ENCODE measurements at places on chromosomes 2 and 18.
A peak's percentile ranks its signal among the peaks of the same experiment; 100 is the strongest.

DNA sequence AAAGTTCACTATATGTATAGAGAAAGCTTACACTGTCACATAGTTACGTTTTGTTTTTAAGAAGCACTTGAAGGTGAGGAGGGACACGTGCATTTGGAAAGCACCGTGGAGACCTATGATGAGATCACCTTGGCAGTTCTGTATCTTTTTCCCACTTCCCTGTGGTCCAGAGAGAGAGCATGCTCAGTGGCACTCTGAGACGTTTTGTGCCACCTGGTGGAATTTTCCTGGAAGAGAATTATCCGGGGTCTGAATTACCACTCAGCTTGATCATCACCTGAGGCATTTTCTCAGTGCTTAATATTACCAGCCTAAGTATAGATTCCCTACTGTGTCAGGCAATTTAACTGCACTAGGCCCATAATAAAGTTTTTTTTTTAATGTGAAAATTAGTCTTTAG, 469.4 kb upstream of the SMIM21 start:
- no peak for DNase-seq

GRCh38 chr18:7117390-7118355, at the start of gene LAMA1:
LAMA1 (minus strand) TSS chr18:7117797; CDS start chr18:7117720, 77 bp downstream.
- DNase-seq = peak; percentile 43

- no peak for DNase-seq
Observed at GRCh38 chr2:200622106-200622505, 36.3 kb downstream of the AOX1 start.

DNA sequence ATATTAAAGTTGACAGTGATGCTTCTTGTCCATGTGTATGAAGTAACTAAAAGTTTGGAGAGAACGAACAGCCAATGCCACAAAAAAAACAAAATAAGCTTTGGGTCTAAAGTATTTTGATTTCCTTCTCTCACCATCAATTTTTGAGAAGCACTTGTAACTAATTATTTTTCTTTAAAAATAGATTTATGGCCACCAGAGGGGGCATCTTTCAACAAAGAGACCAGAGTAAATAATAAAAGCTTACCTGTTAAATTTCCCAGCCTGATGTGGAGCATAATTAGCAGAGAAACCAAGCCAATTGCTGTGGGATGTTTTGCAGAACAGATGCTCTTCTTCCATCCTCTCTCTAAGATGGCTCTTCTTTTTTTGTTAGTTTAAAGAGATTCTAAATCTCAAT, 29.0 kb downstream of the LINC00305 start:
- no peak for DNase-seq

- no peak for DNase-seq
Observed at GRCh38 chr18:61731693-61732376, 161.0 kb downstream of the RNF152 start.

- DNase-seq = peak; percentile 7
Observed at GRCh38 chr2:116754381-116755101, 1060.0 kb upstream of the DDX18 start.

- DNase-seq = no peak
Observed at GRCh38 chr2:98835831-98836385, 100.1 kb downstream of the CRACDL start.

DNA sequence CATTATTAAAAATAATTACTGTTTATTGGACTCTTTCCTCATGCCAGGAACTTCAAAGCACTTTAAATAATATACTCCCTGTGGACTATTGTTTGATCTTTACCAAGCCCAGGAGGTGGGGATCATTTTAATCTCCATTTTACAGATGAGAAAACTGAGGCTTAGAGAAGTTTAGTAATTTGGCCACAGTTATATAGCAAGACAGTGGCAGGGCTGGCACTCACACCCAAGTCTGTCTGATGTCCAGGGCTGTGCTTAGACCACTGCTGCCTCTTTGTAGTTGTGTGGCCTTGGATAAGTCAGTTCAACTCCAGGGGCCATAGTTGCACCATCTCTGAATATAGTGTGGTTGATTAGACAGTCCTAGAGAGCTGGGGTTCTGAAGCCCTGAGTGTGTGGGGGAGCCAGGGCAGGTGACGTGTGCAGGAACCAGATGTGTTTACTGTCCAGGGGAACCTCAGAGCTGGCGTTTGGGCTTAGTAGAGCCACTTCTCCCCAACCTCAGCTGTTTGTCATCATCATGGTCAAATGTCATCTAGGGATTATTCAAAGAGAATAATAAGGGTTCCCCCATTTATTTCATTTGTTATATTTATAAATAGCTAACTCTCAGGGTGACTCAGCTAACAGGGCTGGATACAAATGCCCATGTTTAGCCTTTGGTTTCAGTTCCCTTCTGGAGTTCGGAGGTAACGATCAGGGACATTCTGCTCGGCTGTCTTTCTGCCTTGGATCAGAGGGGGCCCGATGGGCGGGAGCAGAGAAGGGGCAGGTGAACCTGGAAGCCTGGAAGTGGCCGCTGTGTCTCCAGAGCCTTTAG, 68.0 kb downstream of the BOLA3 start:
- no peak for DNase-seq

GRCh38 chr18:44701227-44701626, 20.5 kb downstream of the SETBP1 start:
- no peak for DNase-seq

GRCh38 chr18:74796841-74797576, 199.3 kb downstream of the ZNF407 start:
- peak; percentile 48 for DNase-seq

DNA sequence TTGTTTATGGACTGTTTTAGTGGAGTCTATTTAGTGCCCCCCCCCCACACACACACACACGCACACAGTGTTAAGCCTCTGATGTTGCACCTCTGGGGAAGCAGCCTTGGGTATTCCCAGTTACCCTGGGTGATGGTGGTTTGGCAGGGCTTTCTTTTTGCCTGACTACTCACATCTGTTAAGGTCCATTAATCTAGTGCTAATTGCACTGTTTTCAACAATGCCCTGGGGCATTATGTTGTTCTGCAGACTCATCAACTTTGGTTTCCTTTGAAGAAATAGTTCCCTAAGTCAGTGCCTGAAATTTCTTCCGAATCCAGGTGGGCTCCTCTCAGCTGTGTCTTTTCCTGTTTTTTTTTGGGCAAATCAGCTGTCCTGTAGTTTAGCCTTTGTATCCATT, 34.7 kb downstream of the SPOPL start:
- no peak for DNase-seq

DNA sequence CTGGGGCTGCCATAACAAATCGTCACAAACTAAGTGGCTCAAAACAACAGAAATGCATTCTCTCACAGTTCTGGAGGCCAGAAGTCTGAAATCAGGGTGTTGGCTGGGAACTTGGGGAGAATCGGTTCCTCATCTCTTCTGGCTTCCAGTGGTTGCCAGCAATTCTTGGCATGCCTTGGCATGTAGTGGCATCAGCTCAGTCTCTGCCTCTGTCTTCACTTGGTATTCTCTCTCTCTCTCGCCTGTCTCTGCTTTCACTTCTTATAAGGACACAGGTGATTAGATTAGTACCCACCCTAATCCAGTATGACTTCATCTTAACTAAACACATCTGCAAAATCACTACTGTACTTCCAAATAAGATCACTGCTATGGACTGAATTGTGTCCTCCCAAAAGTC, 695.4 kb upstream of the ID2 start:
- no peak for DNase-seq

GRCh38 chr18:70188113-70188512, 17.4 kb downstream of the RTTN start:
- no peak for DNase-seq

GRCh38 chr2:173986805-173987204, 21.6 kb upstream of the SP3 start:
- DNase-seq = no peak

- peak; percentile 83 for DNase-seq
Observed at GRCh38 chr2:7012141-7012764, 95.0 kb downstream of the RNF144A start.

GRCh38 chr18:58862851-58863538, 1.7 kb upstream of the ZNF532 start:
- DNase-seq = no peak

GRCh38 chr2:202141329-202141947, 68.4 kb downstream of the KIAA2012 start:
- no peak for DNase-seq

DNA sequence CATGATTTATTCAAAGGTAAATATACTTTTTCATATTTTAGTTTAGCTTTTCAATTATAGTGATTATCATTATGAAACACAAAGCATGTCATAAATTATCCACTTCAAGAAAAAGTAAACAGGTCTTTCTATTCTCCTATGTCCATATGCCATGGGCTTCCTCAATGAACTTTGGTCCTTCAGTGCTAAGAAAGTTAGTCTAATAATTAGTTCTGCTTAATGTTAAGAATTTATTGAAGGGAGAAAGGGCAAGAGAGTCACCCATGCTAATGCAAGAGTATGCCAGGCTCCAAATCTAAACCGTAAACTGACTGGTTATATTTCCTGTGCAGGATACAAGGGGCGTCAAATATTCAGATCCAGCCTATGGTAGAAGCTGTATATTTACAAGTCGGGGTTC, 96.2 kb downstream of the GORASP2 start:
- no peak for DNase-seq

DNA sequence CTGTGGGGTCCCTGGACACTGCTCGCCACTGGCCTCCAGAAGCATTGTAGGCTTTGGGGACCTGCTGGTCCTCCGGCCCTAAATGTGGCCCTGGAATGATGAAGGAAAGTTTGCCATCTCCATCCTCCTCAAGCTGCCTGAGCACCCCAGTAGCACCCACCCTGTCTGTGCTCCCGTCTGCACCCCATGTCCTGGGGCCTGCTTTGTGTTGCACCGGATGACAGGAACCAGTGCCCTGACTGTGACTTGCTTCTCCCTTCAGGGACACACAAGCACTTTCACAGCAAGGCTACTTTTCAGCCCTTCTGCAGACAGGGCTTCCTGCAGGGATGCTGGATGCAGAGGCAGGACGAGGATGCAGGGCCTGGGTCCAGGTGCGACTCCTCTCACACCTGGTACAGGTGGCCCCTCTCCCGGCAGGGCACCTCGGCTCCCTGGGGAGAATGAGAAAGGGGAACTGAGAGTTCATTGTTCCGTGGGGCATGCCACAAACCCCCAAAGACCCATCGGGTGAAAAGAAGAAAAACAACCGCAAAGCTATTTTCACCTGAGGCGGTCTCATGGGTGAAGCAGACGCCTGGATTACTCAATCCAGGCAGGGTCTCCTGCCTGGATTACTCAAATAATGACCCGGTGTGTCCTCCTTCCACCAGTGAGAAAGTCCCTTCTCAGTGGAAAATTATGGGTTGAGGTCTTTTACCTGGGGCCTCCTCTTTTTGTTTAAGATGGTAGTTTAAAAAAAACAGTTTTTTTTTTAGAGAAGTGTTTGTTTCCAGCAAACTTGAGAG, 74.9 kb downstream of the LONRF2 start:
- no peak for DNase-seq

DNA sequence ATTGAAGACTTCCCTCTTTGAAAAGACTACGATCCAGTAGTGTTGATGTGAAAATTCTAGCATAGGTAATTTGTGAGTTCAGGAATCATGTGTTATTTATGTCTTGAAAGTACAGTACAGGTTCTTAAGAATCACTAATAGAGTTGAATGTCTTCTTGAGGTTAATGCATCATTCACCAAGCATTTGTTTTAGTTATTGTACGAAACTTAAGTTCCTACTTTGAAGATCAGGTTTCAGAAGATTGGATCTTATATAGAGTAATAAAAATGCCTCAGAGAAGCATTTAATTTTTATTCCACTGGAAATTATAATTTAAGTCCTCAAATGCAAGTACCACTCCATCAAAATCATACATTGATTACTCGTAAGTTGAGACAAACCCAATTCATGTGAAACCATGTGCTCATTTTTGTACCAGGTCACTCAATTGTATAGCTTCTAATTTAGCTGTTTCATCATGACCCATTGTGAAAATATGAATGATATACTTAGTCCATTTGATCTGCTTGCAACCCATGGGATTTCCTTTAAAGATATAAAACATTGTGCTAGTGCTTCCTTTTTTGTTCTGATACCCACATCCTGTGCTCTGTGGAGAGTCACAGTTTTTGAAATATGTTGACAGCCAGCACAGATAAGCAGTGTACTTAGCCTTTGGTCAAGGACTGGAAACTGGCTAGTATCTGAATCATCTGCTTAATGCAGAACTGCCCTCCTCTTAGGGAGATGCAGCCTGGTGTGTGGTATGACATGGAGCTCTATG, 22.5 kb upstream of the RAB27B start:
- DNase-seq = no peak

DNA sequence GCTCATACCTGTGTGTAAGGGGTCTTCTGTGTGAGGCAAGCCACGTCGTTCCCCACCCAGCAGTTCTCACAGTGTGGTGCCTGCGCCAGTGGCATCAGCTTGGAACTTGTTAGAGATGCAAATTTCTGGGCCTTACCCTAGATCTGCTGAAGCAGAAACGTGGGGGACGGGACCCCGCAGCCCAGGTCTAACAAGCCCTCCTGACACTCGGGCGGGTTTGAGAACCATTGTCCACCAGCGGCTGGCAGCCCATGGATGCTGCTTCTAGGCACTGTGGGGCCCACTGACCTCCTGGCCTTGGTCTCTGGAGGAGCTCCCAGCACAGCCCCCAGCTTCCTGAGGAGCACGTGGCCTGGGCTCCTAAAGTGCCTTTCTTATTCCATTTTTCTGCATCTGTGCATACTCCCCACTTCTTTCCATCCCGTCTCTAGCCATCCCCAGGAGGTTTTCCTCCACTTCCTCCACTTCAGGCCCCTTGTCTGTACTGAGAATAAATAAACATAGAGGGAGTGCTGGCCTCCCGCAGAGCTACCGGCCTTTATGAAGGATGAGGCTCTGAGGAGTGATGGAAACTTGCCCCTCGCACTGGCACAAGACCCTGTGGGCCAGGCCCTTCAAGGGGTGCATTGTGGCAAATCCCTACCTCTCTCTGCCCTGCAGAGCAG, 94.3 kb downstream of the GALR1 start:
- DNase-seq = no peak

- DNase-seq = no peak
Observed at GRCh38 chr2:11389551-11390398, 45.3 kb upstream of the ROCK2 start.

DNA sequence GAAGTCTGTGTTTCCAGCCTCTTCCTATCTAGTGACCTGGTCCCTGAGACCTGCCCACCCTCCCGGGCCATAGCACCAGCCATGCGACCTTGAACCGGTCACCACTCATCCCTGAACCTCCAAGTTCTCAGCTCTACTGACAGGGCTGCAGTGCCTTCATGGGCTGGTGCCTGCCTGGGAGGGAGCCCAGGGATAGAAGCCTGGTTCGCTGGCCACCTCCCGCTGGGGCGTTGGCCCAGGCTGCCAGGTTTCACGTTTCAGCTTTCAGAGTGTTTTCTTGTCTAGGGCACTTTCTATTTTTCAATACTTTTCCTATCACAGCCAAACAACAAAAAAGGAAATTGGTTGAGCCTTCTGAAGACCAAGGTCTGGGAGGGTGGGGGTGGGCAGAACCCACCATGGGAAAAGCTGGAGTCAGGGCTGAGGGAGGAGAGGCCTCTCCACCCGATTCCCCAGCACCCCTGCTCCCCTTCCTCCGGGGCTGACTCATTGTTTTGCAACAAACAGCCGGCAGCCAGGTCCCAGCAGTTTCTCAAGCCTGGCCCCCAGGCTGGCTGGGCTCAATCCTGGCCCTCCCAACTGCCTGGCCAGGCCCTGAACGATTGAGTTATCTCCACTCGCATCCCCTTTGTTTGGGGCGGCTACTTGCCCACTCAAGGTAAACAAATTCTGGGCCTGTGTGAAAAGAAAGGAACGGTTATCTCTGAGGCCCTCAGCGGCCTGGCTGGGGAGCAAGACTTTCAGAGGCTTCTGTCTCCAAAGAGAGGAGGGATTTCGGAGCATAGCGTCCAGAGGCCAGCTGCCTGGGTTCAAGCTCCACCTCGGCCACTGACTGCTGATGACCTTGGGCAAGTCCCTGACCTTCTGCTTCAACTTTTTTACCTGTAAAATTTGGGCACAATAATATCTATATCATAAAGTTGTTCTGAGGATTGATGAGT, 47.5 kb downstream of the ZFP36L2 start:
- no peak for DNase-seq
